Hematopoietic multipotent progenitor cell treated with erythropoietin and hydrocortisone succinate and interleukin-3 and kit ligand, for 4 days (in vitro differentiated cells): ENCODE measurements at places on chromosomes 4 and X.

GRCh38 chr4:159242427-159242826 lies 139.5 kb downstream of the RAPGEF2 start:
- DNase-seq: no peak

GRCh38 chr4:54498661-54499111 lies 159.1 kb upstream of the KIT start:
- DNase-seq: no peak

DNA sequence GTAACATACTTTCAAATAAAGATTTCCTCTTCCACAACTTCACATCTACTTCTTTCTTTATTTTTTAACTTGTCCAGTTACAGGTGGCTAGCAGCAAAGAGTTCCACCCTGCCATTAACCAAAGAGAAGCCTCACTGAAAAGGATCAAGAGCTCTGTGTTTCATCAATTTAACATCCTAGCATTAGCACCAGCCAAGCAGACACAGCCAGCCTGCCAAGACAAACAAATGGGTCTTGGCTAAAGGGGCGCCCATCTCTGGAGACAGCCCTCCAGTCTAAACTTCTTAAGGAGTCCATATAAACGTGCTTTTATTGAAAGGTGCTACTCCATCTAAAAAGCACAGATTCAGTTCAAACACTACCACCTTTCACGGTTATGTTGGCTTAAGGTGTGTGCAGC lies 105.3 kb downstream of the ADAMTS3 start:
- no peak for DNase-seq

DNA sequence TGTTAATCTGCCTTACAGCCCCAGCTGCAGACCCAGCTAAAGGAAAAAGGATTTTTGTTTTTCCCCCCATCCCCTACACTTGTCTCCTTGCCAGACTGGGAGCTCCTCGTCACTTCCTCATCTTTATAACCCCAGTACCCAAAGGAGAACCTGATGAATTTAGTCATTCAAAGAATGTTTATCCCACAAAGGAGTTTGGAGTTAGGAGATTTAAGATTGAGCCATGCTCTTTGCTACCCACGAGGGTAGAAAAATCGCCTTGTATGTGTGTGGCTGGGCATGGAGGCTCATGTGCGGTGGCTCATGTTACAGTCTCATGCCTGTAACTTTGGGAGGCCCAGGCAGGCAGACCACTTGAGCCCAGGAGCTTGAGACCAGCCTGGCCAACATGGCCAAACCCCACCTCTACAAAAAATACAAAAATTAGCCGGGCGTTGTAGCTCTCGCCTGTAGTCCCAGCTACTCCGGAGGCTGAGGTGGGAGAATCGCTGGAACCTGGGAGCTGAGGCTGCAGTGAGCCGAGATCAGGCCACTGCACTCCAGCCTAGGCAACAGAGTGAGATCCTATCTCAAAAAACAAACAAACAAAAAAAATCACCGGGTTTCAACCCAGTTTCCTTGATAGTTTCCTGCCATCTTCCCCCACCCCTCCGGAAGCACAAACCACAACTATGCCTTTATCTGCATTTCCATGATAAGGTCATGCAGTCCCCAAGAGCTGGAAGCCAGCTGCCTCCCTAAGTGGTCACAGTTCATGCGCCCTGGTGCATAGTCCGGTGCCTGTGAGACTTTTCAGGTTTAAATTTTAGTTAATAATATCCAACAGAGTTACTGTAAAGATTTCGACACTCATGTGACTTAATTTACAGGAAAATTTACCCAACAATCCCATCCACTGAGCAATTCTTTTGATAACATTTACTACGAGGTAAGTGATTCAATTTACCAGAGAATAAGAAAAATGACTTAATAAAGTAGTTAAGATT lies 1.5 kb downstream of the CFAP97 start:
- peak; percentile 85 for DNase-seq

DNA sequence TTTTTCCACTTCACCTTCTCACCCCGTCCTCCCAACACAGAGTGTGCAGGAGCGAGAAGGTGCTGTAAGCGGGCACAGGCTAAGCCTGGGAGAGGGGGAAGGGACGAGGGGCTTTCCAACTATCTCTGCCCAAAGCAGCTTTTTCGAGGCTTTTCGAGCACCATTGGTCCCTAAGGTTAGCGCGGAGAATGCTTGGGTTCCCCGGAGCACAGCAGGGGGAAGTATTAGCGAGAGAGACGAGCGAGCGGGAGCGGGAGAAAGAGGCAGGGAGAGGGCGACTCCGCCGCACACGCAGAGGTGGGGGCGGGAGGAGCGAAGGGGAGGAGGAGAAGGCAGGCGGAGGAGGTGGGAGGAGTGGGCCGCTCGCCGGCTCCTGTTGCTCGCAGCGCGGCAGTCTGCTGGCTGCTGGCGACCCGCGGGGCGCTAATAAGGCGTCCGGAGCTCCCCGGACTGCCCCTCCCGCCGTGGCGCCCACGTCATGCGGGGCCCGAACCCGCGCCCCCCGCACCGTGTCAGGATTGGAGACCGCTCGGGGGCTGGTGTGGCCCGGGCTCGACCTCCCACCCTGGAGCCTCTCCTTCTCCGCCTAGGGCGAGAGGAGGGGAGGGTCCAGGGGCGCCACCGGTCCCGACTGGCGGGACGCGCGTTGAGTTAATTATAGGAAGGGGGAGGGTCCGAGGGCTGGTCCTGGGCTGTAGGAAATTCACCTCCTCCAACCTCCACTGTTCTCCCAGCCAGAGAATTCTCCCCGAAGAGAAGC lies at the start of gene ADAMTS3:
TSS of gene ADAMTS3 (minus strand) at position 263 of the 760 bp plus-strand sequence. CDS start 459 bp downstream, outside the sequence.
- peak; percentile 90 for DNase-seq

- no peak for DNase-seq
Measured at GRCh38 chr4:168383510-168383909, 65.0 kb upstream of the DDX60 start.

DNA sequence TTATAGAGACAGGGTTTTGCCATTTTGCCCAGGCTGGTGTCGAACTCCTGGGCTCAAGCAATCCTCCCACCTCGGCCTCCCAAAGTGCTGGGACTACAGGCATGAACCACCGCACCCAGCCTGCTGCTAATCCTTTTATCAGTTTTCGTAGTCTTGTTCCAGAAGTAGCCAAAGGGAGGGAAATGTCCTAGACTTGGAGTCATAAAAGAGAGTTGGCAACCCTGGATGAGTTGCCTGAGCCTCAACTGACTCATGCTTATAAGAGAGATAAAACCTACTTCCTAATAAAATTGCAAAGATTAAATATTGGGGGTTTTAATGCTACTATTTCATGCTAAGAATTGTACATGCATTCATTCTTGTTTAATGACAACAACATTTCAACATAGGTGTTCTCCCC lies 44.3 kb downstream of the CD40LG start:
- no peak for DNase-seq

DNA sequence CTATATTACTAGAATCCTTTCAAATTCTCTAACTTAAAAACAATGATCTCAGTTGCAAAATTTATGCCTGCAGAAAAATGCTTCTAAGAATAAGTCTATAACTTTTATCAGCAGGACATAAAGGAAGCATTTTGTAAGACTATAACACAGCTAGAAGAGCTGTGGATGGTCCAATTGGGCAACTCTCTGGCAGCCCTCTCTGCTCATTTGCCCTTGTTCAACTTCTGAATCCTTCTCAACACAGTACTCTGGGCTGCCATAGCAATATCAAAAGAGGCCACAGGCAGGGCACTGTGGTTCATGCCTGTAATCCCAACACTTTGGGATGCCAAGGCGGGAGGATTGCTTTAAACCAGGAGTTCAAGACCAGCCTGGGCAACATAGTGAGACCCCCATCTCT lies 88.5 kb downstream of the MID1 start:
- no peak for DNase-seq

DNA sequence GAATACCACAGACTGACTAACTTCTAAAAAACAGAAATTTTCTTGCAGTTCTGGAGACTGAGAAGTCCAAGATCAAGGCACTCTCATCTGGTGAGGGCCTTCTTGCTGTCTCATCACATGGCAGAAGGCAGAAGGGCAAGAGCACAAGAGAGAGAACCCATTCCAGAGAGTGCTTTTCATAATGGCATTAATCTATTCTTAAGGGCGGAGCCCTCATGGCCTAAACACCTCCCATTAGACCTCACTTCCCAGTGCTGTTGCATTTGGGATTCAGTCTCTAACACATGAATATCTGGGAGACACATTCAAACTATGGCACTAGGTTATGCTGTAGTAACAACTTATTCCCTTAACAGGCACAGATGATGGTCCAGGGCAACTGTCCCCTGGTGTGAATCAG lies 37.1 kb upstream of the TLR2 start:
- no peak for DNase-seq

GRCh38 chr4:189823591-189823990 lies 117.1 kb upstream of the FRG1 start:
- no peak for DNase-seq

GRCh38 chr4:83568062-83568461 lies 32.2 kb downstream of the GPAT3 start:
- DNase-seq: no peak

DNA sequence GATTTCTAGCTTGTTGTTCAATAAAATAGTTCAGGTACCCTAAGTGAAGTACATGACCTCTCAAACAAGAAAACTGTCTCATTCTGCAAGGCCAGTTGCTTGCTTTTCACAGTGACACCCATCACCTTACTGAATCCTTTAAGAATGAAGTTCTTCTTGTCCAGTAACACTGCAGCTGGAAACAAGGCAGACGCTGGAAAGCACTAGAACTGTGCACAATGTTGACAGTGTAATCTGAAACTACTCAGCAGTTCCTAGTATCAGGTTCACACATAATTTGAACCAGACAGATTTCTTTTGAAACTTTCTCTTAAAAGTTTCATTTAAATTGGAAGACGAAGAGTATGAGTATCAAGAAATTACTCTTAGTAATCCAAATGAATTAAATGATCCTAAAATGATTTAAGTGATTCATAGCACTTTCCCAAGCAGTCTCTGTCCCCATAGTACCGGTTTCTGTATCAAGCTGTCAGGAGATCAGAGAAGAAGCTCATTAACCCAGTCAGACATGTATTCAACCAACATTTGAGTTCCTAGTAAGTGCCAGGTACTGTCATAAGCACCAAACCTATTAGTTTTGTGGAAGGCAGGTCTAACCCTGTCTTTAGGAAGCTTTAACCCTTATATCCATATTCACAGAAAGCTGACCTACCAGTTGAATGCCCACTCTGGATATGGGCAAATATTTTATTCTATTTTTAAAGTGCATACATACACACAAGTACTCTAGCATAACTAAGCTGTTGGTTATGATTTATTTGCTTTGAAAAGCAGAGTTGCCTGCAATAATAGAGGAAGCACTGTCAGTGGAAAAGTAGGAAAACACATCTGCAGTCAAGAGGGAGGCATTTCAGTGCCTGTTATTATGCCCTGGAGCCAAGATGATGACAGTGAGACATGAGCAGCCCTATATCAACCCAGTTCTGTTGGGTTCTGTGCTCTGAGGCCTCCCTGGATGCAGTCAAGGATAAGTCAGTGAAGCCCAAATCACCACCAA lies 63.6 kb downstream of the PALLD start:
- DNase-seq: no peak

DNA sequence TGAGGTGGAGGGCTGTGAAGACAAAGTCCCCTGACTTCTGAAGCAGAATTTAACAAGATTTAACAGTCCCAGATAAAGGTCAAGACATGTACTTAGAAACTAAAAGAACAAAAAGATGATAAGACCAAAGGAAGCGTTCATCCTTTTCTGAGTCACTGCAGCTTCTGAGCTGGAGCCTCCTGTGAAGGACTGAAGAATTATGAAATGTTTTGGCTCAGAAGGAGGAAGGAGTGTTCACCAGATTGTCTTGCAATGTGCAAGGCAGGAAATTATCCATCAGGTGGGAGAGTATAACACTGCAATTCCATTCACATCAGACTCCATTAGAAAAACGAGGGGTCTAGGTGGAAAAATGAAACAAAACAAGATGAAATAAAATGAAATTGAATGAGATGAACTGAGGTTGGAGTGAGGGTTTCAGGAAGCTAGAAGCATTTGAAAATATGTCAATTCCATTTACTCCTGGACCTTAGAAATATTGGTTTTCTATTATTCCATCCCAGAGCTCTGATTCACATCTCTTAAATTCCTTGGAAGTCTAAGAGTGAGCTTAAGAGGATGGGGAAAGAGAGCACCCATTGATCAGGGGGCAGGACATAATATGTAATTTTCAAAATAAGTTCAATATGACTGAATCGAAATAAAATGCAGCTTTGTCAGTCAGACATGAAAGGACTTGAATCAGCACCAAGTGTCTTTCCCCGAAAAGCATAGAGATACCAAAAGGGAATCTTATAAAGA lies 186.1 kb upstream of the LNX1 start:
- DNase-seq: peak; percentile 13

GRCh38 chrX:32448320-32448719 lies 763.0 kb downstream of the DMD start:
- peak; percentile 45 for DNase-seq

DNA sequence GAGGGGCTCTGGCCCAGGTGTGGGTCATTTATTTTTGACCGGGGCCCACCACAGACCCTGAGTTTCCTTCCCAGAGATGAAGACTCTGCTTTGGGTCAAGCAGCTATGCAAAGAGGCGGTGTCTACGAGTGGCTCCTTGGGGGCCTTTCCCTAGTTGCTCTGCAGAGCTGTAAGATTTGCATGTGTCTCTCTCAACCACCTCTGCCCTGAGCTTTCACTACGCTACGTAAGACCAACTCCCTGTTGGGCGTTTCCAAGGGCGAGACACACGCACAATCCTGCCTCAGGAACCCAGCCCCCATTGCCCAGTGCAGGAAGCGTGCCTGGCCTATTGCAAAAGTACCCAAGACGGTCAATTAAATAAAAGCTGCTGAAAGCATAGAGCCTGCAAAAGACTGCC lies 10.0 kb upstream of the ANOS1 start:
- DNase-seq: no peak

DNA sequence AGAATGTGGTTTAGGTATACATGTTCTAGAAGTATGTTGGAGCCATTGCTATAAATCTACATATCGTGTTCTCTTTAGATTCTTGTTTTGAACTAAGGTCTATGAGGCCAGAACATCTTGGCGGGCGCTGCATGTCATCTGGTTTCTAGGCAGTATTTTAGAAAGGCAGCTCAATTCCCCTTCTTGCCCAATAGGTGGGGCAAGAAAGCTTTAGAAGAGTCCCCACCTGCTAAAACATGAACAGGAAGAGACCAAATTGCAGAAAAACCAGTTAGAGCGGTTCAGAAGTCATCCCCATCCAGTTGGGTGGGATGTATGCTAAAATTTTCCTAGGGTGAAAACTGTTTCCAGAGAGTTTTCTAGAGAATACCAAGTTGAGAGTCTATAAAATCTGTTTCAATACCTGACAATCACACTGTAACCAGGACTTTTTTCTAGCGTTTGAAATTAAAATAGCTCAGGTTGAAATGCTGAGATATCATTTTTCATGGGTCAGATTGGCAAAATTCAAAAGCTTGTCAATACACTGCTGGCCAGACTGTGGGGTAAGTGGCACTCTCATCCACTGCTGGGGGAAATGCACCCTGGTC lies 17.5 kb upstream of the SH3KBP1 start:
- peak; percentile 78 for DNase-seq

GRCh38 chr4:173074501-173074946 lies 94.1 kb upstream of the GALNT7 start:
- DNase-seq: peak; percentile 63

GRCh38 chr4:173357939-173358338 lies 12.8 kb upstream of the SAP30 start:
- DNase-seq: no peak

- no peak for DNase-seq
Measured at GRCh38 chrX:73812256-73812655, 249.3 kb downstream of the CHIC1 start.

GRCh38 chrX:129706400-129707072 lies 32.2 kb upstream of the XPNPEP2 start:
- peak; percentile 70 for DNase-seq
